ENCODE measurements at places on chromosomes 12 and 14. TPM values are rescaled to one million over a fixed set of nuclear protein-coding genes. Genes with fewer than 3 reads are reported as not detected.

TTC7B gene
- total RNA-seq = 4.9 TPM

MAP1LC3B2 gene
- total RNA-seq = 0.54 TPM

FAIM2 gene
- 0.05 TPM for total RNA-seq

HOXC12 gene
- total RNA-seq = not detected

GPRC5D gene
- not detected for total RNA-seq

MANSC4 gene
- total RNA-seq = not detected

RBP5 gene
- 0.91 TPM for total RNA-seq

POTEM gene
- not detected for total RNA-seq

ANKS1B gene
- total RNA-seq = 0.96 TPM

RAPGEF3 gene
- total RNA-seq = 1.9 TPM

- DNase-seq = no peak
Measured at GRCh38 chr12:77537663-77538062, 293.0 kb upstream of the NAV3 start.

- no peak for DNase-seq
Measured at GRCh38 chr14:32330351-32331111, 1.4 kb downstream of the AKAP6 start.

GRCh38 chr12:117091758-117092510 is 7.3 kb downstream of the TESC start:
- DNase-seq = no peak

DNA sequence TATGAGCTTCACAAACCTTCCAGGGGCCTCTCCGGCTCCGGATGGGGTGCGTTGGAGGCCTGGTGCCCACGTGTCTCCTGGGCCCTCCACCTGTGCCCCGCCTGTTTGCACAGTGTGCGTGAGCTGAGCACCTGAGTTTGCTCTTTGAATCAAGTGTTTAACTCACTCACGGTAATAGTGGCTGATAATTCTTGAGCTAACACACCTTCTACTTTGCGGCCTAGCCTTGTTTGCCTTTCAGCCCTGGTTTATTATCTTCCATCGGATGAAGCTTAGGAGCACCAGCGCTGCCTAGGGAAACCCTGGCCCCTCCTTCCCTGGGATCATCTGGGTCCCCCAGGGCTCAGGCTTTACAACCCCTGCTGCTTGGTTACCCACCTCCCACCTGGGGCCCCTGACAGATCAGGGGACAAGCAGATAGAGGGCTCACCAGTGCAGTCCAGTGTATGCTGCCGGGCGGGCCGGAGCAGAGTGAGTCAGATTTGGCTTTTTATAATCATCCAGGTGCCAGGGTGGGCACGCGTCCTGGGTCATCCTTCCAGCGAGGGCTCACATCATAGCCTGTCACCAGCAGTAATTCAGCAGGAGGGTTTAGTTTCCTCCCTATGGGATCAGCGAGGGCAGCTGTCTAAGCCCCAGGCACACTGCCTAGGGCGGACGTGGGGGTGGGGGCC is 62.8 kb upstream of the RFLNA start:
- no peak for DNase-seq

- no peak for DNase-seq
Measured at GRCh38 chr14:96039633-96040311, 610 bp downstream of the C14orf132 start.

- DNase-seq = no peak
Measured at GRCh38 chr12:52439845-52440244, 5.7 kb upstream of the KRT75 start.

GRCh38 chr12:106918746-106919145 is 37.0 kb upstream of the TMEM263 start:
- DNase-seq = no peak

- DNase-seq = no peak
Measured at GRCh38 chr12:98814254-98814653, 169.2 kb downstream of the APAF1 start.

- peak; percentile 88 for DNase-seq
Measured at GRCh38 chr12:49623142-49623904, at the start of gene PRPF40B. PRPF40B (plus strand) TSS chr12:49623561; CDS start chr12:49623591, 30 bp downstream.

DNA sequence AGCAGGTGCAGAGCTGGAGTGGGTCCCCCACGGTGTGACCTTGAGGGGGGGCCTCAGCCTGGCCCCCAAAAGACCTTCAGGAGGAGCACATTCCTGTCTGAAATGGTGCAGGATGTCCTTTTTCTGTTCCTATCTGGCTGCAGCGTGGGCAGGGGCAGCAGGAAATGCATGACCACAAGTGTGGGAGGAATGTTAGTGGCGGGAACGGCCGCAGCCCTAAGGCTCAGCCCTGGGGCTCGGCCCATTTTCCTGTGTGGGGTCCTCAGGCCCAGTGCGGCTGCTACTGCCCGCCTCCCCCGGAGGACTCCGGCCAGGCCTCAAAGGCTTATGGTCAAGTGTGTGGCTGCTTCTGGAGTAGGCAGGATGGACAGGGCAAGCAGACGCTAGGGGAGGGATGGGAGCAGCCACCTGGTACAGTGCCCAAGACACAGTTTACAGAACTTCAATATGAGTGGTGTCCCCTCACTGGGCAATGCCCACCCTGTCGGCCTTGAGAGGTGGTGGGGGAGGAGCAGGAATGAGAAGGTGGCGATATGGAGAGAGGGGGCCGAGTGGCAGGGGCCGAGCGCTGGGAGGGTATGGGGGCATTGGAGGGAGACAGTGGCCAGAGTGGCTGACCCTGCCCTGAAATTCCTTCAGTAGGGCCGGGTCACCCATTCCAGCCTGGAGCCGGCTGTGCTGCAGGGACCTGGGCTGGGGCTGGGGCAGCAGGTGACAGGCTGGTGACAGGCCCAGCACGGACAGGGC is 137.4 kb downstream of the CALM1 start:
- no peak for DNase-seq

DNA sequence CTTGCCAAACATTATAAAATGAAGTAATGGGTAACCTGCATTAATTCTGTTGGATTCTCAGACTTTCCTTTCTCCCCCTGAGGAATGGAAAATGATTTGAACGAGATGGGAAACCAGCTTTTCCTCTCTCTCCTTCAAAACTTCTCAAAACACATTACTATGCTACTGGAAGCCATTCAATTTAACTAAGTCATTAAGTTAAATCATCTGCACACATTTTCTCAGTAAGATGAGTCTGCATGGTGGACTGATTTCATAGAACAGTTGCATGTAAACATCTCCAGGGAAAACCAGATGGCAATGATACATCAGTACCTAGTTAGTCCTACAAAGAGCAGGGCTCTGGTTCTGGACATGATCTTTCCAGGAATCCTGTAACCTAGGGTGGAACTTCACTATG is 59.9 kb downstream of the BMP4 start:
- DNase-seq = no peak

- DNase-seq = no peak
Measured at GRCh38 chr14:76083796-76084765, 67.6 kb upstream of the GPATCH2L start.

- DNase-seq = peak; percentile 57
Measured at GRCh38 chr12:57844709-57845477, 1.6 kb downstream of the CTDSP2 start.

DNA sequence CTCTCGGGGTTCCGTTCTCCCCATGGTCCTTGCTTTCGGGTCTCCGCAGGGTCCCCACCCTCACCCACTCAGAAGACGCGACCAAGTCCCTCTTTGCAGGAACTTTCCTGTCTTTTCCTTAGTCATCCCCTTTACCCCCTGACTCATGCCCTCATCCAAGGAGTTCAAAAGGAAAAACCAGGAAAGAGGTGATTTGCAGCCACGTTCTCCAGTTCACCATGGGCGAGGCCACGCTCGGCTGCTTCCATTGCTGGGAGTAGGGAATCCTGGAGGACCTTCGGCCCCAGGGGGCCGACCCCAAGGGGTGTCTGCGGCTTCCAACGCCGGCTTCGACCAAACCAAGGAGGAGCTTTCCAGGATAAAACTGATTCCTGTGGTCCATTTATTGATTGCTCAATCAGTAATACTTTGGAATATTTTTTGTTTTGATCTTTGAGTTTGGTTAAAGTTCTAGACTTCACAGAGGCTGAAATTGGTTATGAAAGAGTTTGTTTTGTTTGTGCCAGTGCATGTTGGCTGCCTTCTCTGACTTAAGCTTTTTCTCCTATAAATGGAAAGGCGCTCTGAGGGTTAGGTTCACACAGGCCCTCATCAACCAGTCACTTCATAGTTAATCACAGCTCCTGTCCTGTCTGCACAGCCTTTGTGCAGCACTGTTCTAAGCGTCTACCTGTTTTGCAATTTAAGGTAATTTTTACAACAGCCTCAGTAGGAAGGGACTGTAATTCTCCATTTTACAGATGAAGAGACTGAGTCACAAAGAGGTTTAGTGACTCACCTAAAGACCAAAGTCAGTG is 827 bp downstream of the ALDH2 start:
- DNase-seq = no peak

GRCh38 chr12:115500872-115501271 is 776.6 kb downstream of the MED13L start:
- no peak for DNase-seq
